ENCODE measurements at places on chromosomes 16 and 17.

- no peak for DNase-seq
Observed at GRCh38 chr17:60168654-60169053, 18.9 kb downstream of the CA4 start.

DNA sequence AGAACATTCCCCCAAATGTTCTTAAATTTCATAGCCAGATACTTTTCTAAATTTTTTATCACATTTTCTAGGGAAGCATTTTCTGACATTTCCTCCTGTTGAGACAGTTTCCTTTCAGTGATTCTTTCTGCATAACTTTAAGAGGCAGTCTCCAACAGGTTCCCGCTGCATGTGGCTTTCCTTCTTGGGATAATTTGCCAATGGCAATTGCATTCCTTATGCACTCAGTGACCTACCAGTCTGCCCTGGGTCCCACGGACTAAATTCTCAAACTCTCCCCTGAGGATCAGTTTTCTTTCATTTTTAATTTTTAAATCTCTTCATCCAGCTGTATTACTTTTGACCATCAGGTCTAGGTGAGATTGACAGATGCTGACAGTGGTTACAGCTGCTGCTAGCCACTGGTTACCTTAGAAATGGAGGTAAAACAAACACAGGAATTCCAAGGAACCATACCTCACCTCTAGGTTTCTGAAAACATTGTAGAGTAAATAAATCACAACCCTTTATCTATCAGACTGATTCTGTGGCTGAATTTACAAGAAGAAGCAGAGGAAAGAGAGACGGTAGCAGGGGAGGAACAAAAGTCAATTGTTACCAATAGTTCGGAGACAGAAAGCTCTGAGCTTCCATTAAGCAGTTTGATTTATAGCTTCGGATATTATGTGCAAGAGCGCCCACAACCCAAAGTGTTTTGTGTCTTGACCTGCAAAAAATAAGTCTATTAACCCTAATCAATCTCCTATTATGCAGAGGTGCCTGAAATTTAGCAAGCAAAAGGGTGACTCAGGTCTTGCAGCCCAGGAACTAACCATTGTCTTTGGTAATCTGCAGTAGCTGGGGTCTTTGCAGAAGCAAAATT lies 216.0 kb downstream of the PMP22 start:
- no peak for DNase-seq

DNA sequence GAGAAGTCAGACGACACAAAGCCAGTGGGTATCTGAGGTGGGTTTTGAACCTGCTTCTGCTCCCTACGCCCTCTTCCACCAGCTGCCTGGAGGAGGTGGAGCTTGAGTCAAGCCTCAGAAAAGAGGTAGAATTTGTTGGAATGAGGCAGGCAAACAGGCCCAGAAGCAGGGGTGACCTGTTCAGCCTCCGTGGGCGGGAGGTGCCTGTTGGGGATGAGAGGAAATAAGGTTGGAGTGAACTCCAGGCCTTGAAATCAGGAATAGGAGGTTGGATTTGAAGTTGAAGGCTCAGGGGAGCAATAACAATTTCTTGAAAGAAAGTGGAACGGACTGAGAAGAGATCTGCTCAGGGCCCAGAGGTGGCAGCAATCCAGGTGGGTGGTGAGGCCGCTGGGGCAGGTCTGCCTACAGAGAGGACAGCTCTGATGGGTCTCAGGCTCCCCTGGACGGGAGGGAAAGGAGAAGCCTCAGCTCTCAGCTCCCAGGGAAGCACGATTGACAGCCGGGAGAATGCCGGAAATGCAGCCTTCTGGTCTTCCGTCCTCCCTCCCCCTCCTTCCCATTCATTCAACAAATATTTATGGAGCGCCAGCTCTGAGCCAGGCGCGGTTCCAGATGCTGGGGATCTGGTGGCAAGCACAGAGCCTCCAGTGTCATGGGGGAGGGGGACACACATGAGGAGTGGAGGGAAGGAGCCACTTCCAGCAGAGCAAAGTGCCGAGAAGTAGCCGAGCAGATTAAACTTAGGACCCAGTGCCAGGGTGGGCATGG lies 61.9 kb upstream of the CIBAR2 start:
- DNase-seq: peak; percentile 83

DNA sequence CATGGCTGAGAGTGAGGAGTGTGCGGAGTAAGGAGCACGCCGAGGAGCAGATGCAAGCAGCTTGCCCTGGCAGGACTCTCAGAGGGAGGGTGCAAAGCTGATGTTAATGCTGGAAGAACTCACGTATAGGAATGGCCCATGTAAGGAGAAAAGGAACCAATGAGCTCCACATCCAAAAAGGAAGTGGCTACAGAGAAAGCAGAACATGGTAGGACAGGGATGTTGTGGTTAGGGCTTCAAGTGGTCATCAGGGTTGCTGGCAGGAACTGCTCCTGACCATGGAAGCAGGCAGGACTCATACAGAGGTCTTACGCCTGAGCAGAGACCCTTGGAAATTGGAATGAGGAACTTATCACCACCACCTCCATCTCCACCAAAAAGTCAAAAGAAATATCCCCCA lies 5.2 kb downstream of the MYO1D start:
- DNase-seq: no peak

GRCh38 chr17:49646391-49647255 lies 31.3 kb downstream of the SPOP start:
- peak; percentile 39 for DNase-seq

DNA sequence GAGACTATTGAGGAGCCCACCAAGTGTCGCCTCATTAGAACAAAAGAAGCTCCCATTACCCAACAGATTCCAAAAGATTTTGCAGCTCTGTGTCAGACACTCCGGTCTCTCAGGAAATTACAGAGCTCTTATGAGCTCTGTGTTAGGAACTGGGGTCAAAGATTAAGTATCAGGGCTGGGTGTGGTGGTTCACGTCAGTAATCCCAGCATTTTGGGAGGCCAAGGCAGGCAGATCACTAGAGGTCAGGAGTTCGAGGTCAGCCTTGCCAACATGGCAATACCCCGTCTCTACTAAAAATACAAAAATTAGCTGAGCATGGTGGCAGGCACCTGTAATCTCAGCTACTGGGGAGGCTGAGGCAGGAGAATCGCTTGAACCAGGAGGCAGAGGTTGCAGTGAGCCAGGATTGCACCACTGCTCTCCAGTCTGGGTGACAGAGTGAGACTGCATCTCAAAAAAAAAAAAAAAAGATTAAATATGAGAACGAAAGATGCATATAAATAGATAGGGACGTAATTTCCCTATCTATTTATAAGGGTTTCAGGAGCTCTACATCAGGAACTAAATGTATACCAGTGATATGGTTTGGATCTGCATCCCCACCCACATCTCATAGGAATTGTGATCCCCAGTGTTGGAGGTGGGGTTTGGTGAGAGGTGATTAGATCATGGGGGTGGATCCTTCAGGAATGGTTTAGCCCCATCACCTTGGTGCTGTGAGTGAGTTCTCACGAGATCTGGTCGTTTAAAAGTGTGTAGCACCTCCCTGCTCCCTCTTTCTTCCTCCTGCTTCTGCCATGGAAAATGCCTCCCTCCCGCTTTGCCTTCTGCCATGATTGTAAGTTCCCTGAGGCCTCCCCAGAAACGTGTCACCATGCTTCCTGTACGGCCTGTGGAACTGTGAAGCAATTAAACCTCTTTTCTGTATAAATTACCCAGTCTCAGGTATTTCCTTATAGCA lies 111.4 kb downstream of the PRKCA start:
- no peak for DNase-seq

GRCh38 chr16:35792516-35793285 lies 2333.3 kb downstream of the TP53TG3F start:
- DNase-seq: no peak

GRCh38 chr16:26838931-26839330 lies 227.8 kb upstream of the C16orf82 start:
- no peak for DNase-seq

- DNase-seq: no peak
Observed at GRCh38 chr16:69481901-69482341, 57.5 kb downstream of the CYB5B start.

GRCh38 chr16:90032674-90033331 lies 13.5 kb upstream of the DBNDD1 start:
- DNase-seq: no peak

GRCh38 chr16:31382485-31383161 lies 10.5 kb upstream of the ITGAD start:
- DNase-seq: peak; percentile 41

DNA sequence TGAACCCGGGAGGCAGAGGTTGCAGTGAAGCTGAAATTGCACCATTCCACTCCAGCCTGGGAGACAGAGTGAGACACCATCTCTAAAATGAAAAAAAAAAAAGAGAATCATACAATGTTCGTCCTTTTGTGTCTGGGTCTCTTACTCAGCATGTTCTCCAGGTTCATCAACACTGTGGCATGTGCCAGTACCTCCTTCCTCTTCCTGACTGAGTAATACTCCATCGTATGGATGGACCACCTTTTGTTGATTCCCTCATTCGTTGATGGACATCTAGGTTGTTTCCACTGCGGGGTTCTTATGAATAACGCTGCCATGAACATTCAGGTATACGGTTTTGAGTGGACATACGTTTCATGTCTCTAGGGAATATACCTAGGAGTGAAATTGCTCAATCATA lies 4.1 kb upstream of the HS3ST6 start:
- DNase-seq: no peak

- DNase-seq: no peak
Observed at GRCh38 chr16:49455991-49456745, 82.6 kb downstream of the C16orf78 start.

- peak; percentile 39 for DNase-seq
Observed at GRCh38 chr16:55470533-55471371, 8.2 kb upstream of the MMP2 start.

DNA sequence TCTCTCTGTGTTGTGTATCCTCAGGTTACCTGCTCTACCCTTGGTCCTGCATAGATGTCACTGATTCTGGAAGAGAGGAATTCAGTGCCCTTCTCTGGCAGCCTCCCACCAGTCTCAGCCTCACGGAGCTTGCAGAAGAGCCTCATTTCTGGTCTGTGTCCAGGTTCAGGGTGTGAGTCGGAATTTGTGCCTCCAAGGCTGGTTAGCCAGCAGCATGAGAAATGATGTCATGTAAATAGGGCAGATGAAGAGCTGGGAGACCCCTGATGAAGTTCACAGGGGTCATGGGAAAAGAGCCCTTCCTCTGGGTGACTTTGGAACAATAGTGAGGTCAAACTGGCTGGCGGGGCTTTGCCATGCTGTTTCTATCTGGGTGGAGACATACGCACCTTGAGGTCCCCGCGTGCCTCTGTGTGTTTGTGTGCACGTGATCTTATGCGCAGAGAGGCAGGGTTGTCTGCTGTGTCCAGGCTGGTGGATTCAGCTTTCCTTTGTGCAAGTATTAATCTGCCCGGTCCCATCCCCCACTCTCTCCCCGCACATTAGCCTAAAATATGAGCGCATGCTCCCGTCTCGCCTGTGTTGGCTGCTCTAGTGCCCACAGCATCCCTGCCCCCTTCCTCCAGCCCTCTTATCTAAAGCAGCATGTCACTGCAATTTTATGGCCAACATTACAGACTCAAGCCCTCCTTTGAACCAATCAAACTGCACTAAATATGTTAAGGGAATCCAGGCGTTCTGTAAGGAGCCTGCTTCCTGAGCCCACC lies 256.3 kb upstream of the ZFHX3 start:
- no peak for DNase-seq

GRCh38 chr17:3012926-3013581 lies 50.4 kb downstream of the OR1D5 start:
- DNase-seq: peak; percentile 27

DNA sequence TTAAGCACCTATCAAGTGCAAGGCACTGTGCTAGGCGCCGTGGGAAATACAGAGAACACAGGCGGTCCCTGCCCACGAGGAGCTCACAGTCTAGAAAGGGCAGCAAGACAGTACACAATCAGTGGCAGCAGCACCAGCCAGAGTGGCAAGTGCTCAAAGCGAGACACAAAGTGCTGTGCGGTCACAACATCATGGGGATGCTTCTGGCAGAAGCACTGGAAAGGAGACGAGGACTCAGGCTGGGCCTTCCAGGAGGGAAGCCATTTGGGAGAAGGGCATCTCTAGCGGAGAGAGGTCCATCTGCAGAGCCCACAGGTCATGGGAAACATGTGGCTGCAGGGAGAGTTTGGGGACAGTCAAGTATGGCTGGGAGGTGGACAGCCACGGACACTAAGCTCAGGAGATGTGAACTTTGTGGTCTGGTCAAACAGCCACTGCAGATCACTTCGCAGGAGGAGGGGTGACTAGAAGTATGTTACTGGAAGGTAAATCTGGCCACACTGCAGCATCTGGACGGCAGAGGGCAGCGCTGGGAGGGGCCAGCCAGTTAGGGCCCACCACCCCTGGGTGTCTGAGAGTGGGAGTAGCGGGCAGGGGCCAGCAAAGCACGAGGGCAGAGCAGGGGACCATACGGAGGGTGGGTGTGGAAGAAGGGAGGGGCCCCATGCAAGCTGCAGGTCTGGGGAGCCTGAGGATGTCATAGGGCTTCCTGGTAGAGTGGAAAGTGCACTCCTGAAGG lies 71.1 kb downstream of the N4BP1 start:
- DNase-seq: no peak

DNA sequence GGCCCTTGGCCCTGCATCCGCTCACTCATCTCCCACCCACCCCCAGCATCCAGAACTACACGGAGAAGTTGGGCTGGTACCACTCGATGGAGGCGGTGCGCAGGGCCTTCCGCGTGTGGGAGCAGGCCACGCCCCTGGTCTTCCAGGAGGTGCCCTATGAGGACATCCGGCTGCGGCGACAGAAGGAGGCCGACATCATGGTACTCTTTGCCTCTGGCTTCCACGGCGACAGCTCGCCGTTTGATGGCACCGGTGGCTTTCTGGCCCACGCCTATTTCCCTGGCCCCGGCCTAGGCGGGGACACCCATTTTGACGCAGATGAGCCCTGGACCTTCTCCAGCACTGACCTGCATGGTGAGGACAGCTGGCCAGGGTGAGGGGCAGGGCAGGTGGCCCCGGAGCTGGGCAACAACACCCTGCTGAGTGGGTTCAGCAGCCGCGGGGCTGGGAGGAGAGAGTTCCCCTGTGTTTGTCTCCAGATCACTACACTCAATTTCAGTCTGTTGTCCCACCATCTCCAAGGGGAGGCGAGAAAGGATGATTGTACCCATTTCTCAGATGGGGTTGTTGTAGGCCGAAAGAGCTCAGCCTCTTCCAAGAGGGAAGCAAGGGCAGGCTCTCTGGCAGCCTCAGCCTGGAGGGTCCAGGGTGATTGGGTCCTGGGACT lies 14.4 kb downstream of the MMP15 start:
- no peak for DNase-seq

All from urothelium cell line (cell line).